ENCODE measurements at places on chromosomes 2 and 18.

- DNase-seq, result no peak
These were observed 199.4 kb downstream of the ZEB2 start for GRCh38 chr2:144320491-144320890.

- DNase-seq, result no peak
These were observed 167.1 kb upstream of the TRIB2 start for GRCh38 chr2:12549641-12550040.

DNA sequence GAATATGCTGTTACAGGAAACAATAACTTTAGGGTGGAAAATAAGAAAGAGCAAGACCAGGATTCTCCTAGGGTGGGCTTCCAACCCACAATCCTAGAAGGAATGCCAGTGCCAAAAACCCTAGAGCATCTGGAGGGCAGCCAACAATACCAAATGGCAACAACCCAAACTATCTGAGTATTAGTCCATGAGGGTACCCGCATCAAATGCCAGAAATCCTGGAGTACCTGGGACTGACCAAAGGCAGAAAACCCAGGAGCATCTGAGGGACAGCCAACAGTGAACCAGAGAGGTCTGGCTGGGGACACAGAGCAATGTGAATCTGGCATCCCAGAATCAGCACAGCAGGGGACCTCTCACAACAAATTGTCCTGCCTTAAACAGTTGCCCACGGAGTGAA is 126.3 kb downstream of the SCG2 start:
- DNase-seq, result no peak

DNA sequence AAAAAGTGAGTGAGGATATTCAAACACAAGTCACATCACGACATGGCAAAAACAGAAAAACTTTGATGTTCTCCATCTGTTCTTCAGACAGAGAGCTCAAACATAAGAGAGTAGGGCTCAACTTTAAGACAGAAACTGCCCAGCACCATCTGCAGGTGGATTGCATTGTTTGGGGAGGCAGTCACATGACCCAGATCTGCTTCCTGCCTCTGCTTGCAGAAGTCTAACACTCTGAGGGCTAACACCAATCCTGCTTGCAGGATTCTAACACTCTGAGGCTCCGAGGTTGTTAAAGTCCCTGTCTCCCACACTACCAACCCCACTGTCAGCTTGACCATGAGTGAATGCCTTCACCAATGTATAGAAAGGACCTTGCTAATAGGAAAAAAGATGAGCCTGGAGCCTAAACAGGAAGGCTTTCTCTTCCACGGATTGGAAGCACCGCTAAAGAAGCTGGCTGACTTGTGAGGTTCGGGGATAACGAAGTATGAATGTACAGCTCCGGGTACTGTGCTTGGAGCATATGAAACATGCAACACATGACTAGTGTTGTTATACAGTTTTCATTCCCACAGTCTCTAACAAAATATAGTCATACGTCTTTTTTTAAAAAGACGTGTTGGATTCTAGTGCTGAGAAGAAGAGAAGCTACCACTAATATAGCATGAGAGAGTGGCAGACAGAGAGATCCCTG is 176.6 kb upstream of the CREB1 start:
- no peak for DNase-seq

GRCh38 chr2:189056200-189057106 is 82.3 kb downstream of the COL3A1 start:
- no peak for DNase-seq

DNA sequence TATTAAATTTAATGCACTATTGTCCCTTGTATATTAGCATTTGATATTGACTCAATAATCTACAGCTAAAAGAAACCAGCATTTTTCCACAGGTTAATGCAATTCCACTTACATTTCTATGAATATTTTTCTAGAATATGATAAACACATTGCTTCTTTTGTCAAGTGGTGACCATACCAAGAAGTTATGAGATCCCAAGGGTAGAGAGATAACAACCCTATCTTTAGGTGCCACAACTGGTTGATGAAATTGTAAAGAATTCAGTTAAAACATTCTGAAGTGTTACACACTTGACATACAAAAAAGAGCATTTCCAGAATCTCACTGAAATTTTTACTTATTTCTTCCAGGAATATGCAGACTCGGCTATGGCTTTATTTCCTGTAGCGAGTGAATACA is 56.0 kb downstream of the ABCG8 start:
- DNase-seq, result no peak

GRCh38 chr2:118668431-118669424 is 178.7 kb downstream of the EN1 start:
- peak; percentile 13 for DNase-seq

DNA sequence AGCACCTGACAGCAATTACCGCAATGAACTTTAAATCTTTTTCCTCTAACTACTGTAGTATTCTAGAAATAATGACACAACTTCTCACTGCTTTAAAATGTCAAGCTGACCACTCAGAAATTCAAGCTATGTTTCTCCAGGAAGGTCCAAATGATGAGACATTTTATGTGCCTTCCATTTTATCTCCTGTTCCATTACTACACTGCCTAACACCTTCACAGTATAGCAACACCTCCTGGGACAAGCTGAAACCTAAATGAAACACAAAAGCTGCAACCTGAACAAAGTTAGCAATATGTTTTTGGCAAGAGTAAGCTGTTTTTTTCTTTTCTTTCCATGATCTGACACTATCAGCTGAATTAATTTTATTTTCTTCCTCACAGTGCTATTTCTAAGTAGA is 81.9 kb downstream of the IKZF2 start:
- no peak for DNase-seq

DNA sequence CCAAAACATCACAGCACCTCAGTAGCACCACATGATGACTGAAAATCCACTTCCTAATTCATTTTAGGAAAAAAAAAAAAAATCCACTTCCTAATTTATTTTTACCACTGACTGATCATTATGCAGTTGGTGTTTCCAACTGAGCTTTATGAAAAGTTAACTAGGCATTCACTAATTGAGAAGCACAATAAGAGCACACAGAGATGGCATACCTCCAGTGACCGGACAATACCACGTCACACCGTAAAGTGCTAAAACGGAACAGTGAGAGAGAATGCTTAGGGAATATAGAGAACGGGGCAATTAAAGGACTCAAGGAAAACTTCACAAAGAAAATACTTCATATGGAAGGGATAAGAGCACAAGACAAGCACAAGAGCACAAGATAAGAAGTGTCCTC is 212.5 kb downstream of the NBAS start:
- no peak for DNase-seq

DNA sequence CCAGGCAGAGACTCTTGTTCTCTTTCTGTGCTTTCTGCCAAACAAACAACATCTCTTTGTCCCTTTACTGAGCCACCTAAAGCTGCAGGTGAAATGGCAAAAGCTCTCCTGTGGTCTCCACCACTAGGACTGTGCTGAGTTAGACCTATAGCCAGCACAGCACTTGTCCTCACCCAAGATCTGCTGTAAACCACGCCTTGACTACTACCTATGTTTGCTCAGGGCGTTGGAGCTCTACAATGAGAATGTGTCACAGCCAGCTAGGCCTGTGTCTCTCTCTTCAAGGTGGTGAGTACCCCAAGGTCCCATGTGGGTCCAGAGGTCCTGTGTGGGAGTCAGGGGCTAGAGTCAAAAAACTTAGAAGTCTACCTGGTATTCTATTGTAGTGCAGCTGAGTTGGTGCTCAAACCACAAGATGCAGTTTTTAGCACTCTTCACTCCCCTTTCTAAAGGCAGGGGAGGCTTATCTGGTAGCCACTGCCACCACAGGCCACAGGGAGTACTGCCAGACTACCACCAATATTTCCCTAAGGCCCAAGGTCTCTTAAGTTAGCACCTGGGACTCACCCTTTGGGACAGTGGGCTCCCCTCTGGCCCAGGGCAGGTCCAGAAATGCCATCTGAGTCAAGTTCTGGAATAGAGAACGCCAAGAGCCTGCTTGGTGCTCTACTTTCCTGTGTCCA is 96.8 kb upstream of the RPRM start:
- no peak for DNase-seq

DNA sequence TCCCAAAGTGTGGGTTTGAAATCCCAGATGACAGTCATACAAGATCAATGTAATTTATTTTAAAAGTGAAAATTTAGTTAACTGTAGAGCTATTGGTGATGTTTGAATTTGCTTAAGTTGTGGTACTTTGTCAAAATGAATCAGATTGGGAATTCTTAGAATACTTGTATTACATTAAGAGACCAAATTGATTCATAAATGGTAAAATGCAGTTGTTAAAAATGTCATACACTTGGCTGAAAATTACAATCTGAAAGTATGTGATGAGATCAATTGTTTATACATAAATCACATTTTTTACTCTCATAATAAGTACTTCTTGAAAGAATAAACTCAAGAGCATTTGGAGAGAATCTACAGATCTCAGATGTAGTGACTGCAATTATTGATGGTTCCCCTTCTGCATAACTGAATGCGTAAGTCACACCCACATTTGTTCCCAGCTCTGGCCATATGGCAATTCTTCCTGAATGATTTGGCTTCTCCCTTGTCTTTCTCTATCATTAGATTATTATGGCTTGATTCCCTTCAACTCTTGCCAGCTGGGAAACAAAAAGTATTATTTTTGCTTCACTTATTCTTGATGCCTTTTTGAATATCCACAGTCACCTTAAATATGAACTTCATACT is 558.5 kb downstream of the CPS1 start:
- DNase-seq, result no peak

DNA sequence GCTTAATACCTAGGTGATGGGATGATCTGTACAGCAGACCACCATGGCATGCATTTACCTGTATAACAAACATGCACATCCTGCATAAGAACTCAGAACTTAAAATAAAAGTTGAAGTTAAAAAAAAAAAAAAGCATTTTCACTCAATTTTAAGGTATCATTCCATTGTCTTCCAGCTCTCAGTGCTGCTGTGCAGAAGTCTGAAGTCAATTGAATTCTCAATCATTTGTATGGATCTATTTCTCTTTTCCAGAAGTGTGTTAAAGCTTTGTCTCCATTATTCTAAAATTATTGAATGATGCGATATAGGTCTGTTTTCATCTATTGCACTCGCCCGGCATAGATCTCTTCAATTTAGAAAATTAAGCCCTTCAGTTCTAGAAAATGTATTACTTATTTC is 202.5 kb upstream of the EPAS1 start:
- DNase-seq, result no peak

GRCh38 chr18:36757081-36757480 is 71.7 kb downstream of the TPGS2 start:
- peak; percentile 48 for DNase-seq

Data from HepG2 (cell line).